Heart right ventricle (tissue), 16 donors: ENCODE measurements at places on chromosomes 1 and 21. TPM values are rescaled to one million over a fixed set of nuclear protein-coding genes. Genes with fewer than 3 reads are reported as not detected.

DNA sequence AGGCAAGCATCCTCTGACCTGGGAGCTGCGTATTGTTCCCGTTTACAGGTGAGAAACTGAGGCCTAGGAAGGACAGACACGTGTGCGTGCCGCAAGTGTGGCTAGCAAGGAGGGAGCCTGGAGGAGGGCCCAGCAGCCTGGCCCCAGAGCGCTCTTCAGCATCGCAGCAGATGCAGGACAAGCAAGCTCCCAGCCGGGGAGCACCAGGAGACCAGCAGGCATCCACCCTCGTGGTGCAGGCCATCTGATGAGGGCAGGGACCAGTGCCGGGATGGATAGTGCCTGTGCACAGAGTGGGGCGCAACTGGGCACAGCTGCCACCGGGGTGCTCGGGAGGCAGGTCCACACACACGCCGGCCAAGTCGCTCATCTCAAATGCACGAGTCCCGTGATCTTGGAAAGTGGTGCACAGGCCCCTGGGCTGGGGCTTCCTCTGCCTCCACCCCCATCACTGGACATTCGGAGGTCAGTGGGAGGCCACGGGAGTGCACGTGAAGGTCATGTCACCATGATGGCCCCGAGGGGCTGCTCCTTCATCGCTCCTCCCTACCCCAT, 55.1 kb downstream of the COL18A1 start:
- no peak overlapping the region for H3K4me3 ChIP-seq
- peaks cover 14% of the 10 kb centered on the region for H3K4me1 ChIP-seq
- no peaks in the 10 kb centered on the region for H3K27me3 ChIP-seq
- no peak for DNase-seq
- H3K36me3 ChIP-seq = no peaks in the 10 kb centered on the region
- H3K27ac ChIP-seq = no peak overlapping the region

GRCh38 chr1:21189906-21190500, 13.3 kb upstream of the EIF4G3 start:
- H3K4me1 ChIP-seq = peaks cover 18% of the 10 kb centered on the region
- H3K36me3 ChIP-seq = no peaks in the 10 kb centered on the region
- no peaks in the 10 kb centered on the region for H3K27me3 ChIP-seq
- H3K4me3 ChIP-seq = no peak overlapping the region
- no peak overlapping the region for H3K27ac ChIP-seq

- no peak for DNase-seq
- H3K27ac ChIP-seq = no peak overlapping the region
- H3K4me1 ChIP-seq = peaks cover 9% of the 10 kb centered on the region
- peaks cover 68% of the 10 kb centered on the region for H3K36me3 ChIP-seq
- H3K27me3 ChIP-seq = no peaks in the 10 kb centered on the region
Measured at GRCh38 chr1:193211539-193211938, 25.1 kb upstream of the B3GALT2 start.

DNA sequence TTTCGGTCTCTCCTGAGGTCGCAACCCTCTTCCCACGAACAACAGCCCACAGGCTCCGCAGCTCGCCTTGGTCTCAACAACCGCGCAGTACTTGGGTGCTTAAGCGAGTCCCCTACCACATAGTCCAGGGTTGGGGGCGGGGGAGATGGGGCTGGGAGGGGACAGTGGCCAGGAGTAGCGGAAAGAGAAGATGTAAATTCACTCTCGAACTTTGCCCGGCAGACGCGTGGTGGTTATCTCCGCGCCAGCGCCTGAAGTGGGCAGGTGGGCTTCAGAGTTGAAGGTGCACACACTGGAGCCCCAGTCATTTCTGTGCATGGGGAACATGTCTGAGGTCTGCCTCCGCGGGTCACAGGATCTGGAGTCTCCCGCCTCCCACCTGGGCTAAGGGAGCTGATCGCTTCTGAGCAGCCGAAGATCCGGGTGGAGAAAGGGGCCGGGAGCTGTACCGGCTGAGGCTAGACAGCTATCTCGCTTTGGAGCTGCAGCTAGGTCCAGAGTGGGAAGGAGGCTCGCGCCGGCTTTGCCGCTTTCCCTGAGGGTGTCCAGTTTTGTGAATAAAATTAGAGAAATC, 4.3 kb upstream of the FOXD2 start:
- H3K27me3 ChIP-seq = peaks cover 18% of the 10 kb centered on the region
- no peak for DNase-seq
- peaks cover 51% of the 10 kb centered on the region for H3K4me1 ChIP-seq
- H3K36me3 ChIP-seq = no peaks in the 10 kb centered on the region
- no peak overlapping the region for H3K4me3 ChIP-seq
- no peak overlapping the region for H3K27ac ChIP-seq

GRCh38 chr1:27646676-27647075, 11.7 kb upstream of the FGR start:
- H3K36me3 ChIP-seq = no peaks in the 10 kb centered on the region
- peak overlapping the region; percentile 67 for H3K27ac ChIP-seq
- H3K4me1 ChIP-seq = peaks cover 11% of the 10 kb centered on the region
- H3K4me3 ChIP-seq = no peak overlapping the region

- peaks cover 5% of the 10 kb centered on the region for H3K27me3 ChIP-seq
- H3K4me1 ChIP-seq = no peaks in the 10 kb centered on the region
Measured at GRCh38 chr1:3034728-3035562, 13.7 kb downstream of the ACTRT2 start.

GRCh38 chr1:77605246-77606026, 77.0 kb downstream of the ZZZ3 start:
- H3K36me3 ChIP-seq = no peaks in the 10 kb centered on the region
- no peaks in the 10 kb centered on the region for H3K4me1 ChIP-seq

DNA sequence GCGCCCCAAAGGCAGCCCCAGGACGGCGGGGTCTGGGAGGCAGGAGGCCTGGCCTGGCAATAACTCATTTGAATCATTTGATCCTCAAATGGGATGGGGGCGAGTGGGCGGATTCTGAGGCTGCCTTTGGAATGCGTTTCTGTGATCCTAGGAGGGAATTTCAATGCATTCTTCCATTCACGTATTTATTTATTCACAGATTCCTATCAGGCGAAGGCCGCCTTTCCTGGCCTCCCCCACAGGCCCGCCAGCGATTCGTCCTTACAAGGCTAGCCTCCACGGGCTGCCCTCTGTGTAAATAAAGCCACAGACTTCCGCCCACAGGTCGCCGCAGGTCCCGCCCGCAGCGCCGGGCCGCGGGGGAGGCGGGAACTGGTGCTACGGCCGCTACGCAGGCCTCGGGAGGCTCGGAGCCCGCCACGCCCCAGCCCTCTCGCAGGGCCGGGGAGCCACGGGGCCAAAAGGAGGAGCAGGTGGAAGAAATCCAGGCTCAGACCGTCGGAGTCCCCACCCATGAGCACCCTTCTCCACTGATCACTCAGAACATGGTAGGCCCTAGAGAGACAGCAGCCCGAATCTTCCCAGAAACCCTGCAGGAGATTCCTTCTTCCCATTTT, 31.3 kb upstream of the JUN start:
- H3K4me3 ChIP-seq = peak overlapping the region; percentile 39
- no peaks in the 10 kb centered on the region for H3K36me3 ChIP-seq
- DNase-seq = peak; percentile 83
- H3K4me1 ChIP-seq = peaks cover 72% of the 10 kb centered on the region
- H3K27me3 ChIP-seq = no peaks in the 10 kb centered on the region

Gene NID1
- total RNA-seq = 50.3 TPM

GRCh38 chr21:41427556-41427955, 1.5 kb downstream of the MX1 start:
- DNase-seq = no peak
- no peaks in the 10 kb centered on the region for H3K27me3 ChIP-seq
- peaks cover 45% of the 10 kb centered on the region for H3K36me3 ChIP-seq
- H3K4me1 ChIP-seq = peaks cover 23% of the 10 kb centered on the region

Gene GNAT2
- not detected for total RNA-seq

DNA sequence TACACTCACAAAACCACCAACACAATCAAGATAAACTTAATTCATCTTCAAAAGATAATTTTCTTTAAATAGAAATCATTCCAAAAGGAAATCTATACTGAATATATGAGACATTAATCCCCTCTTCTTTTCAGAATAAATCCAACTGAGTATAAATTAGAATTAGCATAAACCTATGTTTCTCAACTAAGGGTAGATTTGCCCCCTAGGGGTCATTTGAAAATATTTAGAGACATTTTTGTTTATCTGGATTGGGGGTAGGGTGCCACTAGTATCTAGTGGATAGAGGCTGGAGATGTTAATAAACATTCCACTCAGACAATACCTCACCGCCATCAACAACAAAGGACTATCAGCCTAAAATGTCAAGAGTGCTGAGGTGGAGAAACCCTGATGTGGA, 6.5 kb upstream of the TNFSF4 start:
- no peak for DNase-seq
- H3K27me3 ChIP-seq = no peaks in the 10 kb centered on the region

GRCh38 chr1:165073185-165074007, 283.1 kb downstream of the LMX1A start:
- H3K4me3 ChIP-seq = no peak overlapping the region
- H3K4me1 ChIP-seq = no peaks in the 10 kb centered on the region
- H3K36me3 ChIP-seq = no peaks in the 10 kb centered on the region

Gene GNG12
- 38.4 TPM for total RNA-seq

DNA sequence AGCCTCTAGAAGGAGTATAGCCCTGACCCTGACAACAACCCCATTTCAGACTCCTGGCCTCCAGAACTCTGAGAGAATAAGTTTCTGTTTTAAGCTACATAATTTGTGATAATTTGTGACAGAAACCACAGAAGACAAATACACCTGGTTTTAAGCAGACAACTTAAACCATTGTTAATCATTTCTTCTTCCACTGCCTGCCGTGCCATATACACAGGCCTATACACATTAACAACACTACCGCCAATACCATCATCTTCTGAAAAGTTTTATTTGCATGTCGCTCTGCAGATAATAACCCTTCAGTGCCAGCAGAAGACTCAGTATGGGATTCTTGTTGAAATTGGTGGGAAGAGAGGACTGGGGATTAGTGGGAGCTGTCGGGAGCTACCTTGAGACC, 39.9 kb upstream of the KRTAP19-8 start:
- no peak for DNase-seq
- H3K4me3 ChIP-seq = no peak overlapping the region
- no peaks in the 10 kb centered on the region for H3K4me1 ChIP-seq
- no peaks in the 10 kb centered on the region for H3K36me3 ChIP-seq

- no peaks in the 10 kb centered on the region for H3K27me3 ChIP-seq
- no peak overlapping the region for H3K4me3 ChIP-seq
- no peaks in the 10 kb centered on the region for H3K4me1 ChIP-seq
Measured at GRCh38 chr1:186628910-186629309, 51.3 kb downstream of the PTGS2 start.

Gene OR2L3
- total RNA-seq = not detected

Gene CATSPER4
- not detected for total RNA-seq

GRCh38 chr21:45359451-45360217, 45.3 kb upstream of the COL18A1 start:
- H3K27me3 ChIP-seq = no peaks in the 10 kb centered on the region
- H3K4me1 ChIP-seq = peaks cover 79% of the 10 kb centered on the region
- DNase-seq = no peak
- peak overlapping the region; percentile 93 for H3K27ac ChIP-seq

DNA sequence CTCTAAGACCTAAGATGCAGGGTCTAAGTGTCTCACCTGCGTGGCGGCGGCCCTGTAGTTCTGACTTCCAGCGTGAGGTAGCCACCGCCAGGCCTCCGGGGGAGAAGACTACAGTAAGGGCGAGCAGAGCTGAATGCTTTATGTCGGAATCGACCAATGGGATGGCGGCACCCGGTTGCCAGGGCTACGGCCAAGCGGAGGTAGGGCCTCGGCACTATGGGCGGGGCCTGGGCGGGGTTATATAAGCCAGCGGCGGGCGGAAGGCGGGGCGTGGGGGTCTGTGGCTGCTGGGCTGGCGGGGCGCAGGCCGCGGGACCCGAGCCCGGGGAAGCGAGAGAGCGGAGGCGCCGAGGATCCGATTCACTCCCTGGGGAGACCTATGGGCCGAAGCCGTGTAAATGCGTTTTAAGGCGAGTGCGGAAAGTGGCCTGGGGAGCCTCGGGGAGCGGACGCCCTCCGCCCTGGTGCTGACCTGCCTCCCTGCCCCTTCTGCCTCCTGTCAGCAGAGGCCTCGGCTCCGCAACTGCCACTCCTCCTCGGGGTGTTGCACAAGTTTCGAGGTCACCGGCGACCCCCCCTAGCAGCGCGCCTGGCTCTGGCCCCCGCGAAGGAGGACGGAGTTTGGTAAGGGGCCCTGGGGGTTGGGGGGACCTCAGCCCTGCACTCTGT, at the start of gene AZIN2:
Gene AZIN2, plus strand, starts transcription at position 269 of the 669 bp plus-strand sequence. CDS start 1,097 bp downstream, outside the sequence.
- DNase-seq = peak; percentile 97
- peak within 1 kb of the TSS; percentile 73 for H3K27ac ChIP-seq
- H3K36me3 ChIP-seq = no peaks in the 10 kb centered on the region
- no peaks in the 10 kb centered on the region for H3K27me3 ChIP-seq
- H3K4me1 ChIP-seq = no peaks in the 10 kb centered on the region

GRCh38 chr1:235069176-235069575, 59.5 kb downstream of the TOMM20 start:
- peaks cover 52% of the 10 kb centered on the region for H3K4me1 ChIP-seq
- H3K27me3 ChIP-seq = no peaks in the 10 kb centered on the region
- no peaks in the 10 kb centered on the region for H3K36me3 ChIP-seq
- H3K27ac ChIP-seq = peak overlapping the region; percentile 66
- DNase-seq = no peak

DNA sequence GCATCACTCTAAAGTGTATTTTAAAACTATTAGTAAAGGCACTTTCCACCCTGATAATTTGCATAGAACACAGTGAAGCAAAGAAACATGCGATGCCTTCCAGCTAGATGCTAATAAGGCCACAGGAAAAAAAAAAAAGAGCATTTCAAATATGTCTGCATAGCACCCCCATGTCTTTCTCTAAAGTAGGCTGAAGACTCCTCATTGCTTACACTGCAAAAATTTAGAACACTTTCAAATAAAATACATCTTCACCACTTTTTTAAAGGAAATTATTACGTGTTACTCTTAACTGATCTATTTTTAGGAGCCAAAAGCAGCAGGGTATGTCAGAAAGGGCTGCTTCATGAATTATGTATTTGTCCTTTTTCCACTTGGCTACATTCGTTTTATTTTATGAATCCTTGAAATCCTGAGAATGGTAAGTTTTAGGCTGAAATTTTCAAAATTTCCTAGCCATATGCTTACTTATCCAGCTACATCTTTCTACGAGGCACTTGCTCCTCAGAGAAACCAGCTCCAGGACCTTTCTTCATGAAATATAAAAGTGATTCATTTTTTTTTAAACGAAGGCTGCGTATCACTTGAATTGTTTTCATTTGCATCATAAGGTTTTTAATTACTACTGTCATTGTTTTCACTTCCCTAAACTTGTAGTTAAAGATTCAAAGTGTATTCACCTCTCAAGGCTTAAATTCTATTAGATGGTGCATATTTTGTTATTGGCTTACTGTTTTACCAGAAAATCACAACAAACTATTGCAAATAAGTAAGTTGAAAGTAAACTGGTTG, 513.0 kb downstream of the PTPRC start:
- no peaks in the 10 kb centered on the region for H3K36me3 ChIP-seq
- H3K4me3 ChIP-seq = no peak overlapping the region
- no peaks in the 10 kb centered on the region for H3K27me3 ChIP-seq

Gene TSACC
- total RNA-seq = not detected

DNA sequence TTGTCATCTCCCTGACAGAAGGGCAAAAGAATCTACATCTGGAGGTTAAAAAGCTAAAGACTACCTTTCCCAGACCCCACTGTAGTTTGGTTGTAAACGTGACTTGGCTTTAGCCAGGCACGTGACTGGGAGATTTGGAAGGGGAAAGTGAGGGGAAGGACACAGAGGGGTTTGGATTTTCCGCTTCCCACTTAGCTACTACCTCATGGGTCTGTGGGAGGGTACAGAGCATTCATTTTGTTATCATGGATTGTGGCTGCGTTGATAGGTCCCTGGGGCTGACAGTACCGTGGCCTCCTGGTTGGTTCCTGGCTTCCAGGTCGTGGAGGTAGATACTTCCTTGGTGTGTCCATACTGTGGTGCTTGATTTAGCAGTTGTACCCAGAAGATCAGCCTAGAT, 2.6 kb downstream of the CHD1L start:
- H3K4me3 ChIP-seq = no peak overlapping the region
- no peak for DNase-seq
- no peak overlapping the region for H3K27ac ChIP-seq
- H3K4me1 ChIP-seq = peaks cover 48% of the 10 kb centered on the region
- no peaks in the 10 kb centered on the region for H3K27me3 ChIP-seq

Gene SH2D2A
- 0.50 TPM for total RNA-seq
